Naive thymus-derived CD4-positive, alpha-beta T cell (primary cell): ENCODE measurements at places on chromosomes 2 and 18. TPM values are rescaled to one million over a fixed set of nuclear protein-coding genes. Genes with fewer than 3 reads are reported as not detected.

Gene ATP8B1
- not detected for polyA plus RNA-seq

Gene ARPC2
- 638 TPM for polyA plus RNA-seq

Gene COL3A1
- not detected for polyA plus RNA-seq

Gene ALK
- 0.13 TPM for polyA plus RNA-seq

Gene TMEM169
- polyA plus RNA-seq = 3.7 TPM
